Trophoblast cell (in vitro differentiated cells and primary cell): ENCODE measurements at places on chromosomes 5 and 9.
A peak's percentile ranks its signal among the peaks of the same experiment; 100 is the strongest.

DNA sequence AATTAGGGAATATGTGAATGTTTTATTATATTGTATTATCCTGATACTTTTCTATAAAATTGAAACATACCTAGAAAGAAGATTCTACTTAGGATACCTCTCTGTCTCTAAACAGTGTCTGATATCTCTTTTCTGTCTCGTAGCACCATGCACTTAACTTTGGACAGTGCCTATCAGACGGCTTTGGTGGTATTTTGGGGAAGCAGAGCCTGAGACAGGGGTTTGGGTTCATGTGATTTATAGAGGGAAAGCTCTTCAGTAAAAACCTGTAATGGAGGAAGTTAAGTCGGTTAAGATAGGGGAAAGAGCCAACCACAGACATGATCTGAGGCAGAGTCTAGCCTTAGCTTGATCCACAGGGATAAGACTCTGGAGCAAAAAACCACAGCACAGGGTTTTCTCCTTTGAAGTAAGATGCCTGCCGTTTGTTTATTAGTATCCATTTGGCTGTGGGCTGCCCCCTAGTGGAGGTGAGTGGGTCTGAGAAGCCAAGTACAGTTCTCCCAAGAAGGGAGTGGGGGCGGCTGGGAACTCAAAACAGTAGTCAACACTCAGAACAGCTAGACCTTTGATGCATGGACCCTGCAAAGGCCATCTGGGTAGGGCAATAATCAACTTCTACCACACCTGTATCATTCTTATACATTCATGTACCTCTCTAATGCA, 141.2 kb upstream of the ASTN2 start:
- DNase-seq = peak; percentile 50

DNA sequence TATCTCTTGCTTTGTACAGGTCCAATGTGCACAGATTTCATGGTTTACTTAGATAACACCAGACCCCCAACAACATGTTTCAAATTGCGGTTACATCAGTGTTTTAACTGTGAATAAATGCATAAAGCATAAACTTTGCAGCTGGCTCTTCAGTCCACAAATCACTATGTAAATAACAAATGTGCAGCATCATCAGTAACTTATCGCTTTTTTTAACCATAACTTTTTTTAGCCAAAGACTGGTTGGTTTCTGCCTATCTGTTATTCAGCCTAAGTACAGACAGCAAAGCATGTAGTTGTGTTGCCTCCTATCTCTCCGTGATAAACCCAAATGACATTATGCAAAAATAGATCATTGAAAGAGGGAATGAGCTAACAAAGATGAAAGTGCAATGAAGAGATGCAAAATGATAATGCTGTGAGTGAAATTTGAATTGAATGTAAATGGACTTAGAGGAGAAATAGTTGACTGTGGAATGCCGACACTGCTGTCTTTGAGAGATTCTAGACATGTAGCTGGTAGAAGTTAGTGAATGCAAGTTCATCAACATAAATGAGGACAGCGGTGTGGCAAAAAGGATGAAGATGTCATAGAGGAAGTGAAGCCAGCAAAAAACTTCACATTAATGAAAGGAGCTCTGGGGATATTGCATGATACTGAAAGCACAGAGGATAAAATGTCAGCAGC, 108.8 kb downstream of the PDE8B start:
- no peak for DNase-seq

- DNase-seq = no peak
Observed at GRCh38 chr5:35488055-35488454, 129.6 kb upstream of the SPEF2 start.

GRCh38 chr9:5445886-5446285, 4.5 kb upstream of the CD274 start:
- no peak for DNase-seq

GRCh38 chr5:143306040-143306439, 97.4 kb downstream of the NR3C1 start:
- DNase-seq = no peak

DNA sequence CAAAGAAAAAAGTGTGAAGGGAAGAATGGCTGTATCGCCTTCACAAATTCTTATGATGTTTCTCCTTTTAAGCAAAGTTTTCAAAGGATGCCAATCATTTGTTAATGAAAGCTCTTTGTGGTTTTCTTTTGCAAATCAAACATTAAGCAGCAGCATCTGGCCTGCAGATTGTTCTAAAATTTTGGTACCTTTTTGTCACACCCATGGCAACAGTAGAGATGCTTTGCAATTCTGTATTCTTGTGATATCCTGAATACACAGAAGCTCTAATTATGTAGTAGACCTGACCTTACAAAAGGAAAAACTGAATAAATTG, 79.8 kb downstream of the CDO1 start:
- DNase-seq = no peak

DNA sequence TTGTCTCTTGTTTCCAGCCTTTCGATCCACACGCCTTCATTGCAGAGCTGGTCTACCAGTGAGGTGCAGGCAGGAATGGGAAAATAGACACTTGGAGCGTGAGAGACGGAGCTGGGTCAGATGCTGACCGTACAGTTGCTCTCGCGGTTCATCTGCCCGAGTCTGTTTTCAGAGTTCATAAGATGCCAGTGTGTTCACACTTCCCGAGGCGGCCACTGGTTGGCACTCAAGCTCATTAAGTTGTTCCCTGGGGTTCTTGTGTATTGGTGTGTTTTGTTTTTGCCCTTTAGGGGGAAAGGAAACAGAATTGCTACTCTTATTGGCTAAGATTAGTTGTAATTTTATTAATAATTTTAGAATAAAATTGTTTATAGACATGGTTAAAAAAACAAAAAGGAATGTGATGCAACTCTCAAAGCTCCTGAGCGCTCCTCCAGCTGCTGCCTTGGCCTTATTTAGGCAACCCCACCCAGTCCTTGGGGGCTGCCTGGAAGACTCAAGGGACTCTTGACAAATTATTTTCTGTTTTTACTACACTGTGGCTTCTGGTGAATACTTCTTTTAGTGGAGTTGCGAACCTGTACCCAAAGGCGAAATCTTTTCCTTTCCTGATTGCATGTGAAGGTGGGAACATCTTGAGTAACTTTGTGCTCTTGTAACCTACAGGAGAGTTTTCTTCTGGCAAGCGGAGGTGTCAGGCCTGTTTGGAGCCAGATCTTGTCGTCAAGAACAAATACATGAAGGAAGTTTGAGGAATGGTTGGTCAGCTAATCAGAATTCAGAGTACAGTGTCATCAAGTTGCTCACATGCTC, 146.1 kb downstream of the MAST4 start:
- no peak for DNase-seq

DNA sequence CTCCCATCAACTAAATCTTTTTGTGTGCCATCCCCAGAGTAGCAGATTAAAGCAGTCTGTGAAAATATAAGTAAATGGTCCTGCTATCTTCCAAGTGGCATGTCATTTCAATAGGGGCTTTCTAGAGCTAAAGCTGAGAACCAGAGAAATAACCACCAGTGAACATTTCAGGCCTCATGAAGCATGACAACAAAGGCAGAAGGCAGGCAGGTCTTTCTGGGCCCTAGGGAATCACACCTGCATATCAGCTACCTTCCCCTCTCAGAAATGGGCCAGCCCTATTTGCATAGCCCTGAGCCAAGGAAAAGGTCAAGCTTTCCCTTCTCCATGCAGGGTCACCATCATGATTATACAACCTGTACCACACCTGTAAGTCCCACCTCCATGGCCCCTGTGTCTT, 205.3 kb downstream of the DEPDC1B start:
- no peak for DNase-seq

GRCh38 chr5:124922255-124922975, 176.0 kb upstream of the ZNF608 start:
- DNase-seq = no peak

GRCh38 chr5:39160576-39161213, 58.7 kb downstream of the FYB1 start:
- no peak for DNase-seq

DNA sequence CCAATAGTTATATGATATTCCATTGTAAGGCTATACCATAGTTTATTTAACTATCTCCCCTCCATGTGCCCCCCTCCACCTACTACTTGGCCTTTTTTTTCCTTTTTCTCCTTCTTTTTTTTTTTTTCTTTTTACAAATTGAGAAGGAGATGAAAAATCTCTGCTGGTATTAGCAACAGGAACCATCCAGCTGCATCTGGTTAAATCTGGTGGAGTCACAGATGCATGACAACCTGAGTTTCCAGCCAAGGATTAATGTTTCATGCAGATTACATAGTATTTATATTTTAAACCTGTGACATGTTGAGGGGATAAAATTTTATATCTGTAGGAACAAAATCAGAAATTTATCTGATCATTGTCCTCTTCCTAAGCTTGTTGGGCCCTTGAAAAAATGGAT, 128.5 kb upstream of the IQGAP2 start:
- DNase-seq = no peak

- no peak for DNase-seq
Observed at GRCh38 chr9:133953976-133954709, 38.0 kb downstream of the VAV2 start.

DNA sequence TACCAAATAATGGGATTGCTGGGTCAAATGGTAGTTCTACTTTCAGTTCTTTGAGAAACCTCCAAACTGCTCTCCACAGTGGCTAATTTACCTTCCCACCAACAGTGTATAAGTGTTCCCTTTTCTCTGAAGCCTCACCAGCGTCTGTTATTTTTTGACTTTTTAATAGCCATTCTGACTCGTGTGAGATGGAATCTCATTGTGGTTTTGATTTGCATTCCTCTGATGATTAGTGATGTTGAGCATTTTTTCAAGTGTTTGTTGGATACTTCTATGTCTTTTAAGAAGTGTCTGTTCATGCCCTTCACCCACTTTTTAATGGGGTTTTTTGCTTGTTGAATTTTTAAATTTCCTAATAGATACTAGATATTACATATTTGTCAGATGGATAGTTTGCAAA, 28.4 kb upstream of the SUSD1 start:
- DNase-seq = no peak

DNA sequence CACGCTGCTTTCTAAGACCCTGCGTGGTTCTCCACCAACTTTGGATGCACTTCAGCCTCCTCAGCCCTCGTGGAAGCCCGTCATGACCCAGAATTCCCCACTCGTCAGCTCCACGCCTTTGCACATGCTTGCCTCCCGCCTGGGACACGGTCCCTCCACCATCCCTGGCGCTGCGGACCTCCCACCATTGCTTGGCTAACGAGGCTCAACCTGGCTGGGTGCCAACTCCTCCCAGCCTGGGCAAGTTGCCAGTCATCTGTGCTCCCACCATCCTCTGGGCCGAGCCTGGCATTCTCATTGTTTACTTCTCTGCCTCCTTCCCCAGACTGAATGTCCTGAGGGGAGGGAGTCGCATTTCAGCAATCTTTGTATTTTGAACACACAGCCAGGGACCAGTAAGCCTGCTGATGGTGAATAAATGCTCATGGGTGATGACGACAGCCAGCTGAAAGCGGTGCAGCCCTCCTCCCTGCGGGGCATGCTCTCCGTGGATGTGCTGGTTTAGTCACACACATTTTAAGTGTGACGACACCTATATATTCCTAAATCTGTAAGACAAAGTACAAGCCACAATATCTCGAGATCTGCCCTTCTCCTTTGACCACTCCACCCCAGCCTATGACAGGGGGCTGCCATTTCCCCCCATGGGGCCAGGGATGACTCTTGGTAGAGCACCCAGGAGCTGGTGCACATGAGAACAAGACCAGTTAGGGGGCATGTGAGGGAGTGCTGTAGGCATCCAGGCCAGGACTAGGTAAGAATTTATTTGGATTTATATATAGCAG, 37.6 kb downstream of the ANKRD33B start:
- DNase-seq = peak; percentile 47
